ENCODE measurements at places on chromosomes 3 and 15. TPM values are rescaled to one million over a fixed set of nuclear protein-coding genes. Genes with fewer than 3 reads are reported as not detected.

DNA sequence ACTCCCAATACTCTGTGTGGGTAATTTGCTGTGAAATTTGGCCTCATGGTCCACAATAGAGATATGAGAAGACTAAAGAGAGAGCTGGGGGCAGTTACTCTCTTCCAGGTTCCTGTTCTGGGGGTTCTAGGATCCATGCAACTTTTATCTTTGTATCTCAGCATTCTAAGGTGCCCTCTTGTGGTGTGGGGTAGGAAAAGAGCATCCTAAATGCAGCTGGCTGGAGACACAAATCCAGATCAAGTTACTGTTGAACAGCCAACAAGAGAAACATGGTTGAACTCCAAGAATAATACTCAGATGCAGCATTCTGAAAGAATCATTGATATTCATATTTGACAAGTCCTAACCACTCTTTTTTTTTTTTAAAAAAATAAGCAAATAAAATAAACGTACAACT, 238.2 kb downstream of the GREM1 start:
- no peak overlapping the region for H3K4me3 ChIP-seq
- H3K27ac ChIP-seq = no peak overlapping the region
- no peaks in the 10 kb centered on the region for H3K27me3 ChIP-seq

The GHSR gene
- total RNA-seq = not detected

GRCh38 chr3:129226374-129226773, 23.0 kb upstream of the COPG1 start:
- H3K36me3 ChIP-seq = no peaks in the 10 kb centered on the region
- H3K4me1 ChIP-seq = peaks cover 11% of the 10 kb centered on the region
- no peaks in the 10 kb centered on the region for H3K27me3 ChIP-seq
- no peak overlapping the region for H3K27ac ChIP-seq
- DNase-seq = no peak

- H3K36me3 ChIP-seq = no peaks in the 10 kb centered on the region
- no peak overlapping the region for H3K27ac ChIP-seq
- no peaks in the 10 kb centered on the region for H3K27me3 ChIP-seq
- no peak overlapping the region for H3K4me3 ChIP-seq
Observed at GRCh38 chr3:57176045-57176444, 10.9 kb upstream of the IL17RD start.

The BNC1 gene
- total RNA-seq = not detected

- peaks cover 47% of the 10 kb centered on the region for H3K4me1 ChIP-seq
- H3K4me3 ChIP-seq = no peak overlapping the region
- no peak for DNase-seq
- H3K27ac ChIP-seq = peak overlapping the region; percentile 100
- H3K27me3 ChIP-seq = no peaks in the 10 kb centered on the region
Observed at GRCh38 chr3:57598765-57599360, 1.7 kb upstream of the ARF4 start.

DNA sequence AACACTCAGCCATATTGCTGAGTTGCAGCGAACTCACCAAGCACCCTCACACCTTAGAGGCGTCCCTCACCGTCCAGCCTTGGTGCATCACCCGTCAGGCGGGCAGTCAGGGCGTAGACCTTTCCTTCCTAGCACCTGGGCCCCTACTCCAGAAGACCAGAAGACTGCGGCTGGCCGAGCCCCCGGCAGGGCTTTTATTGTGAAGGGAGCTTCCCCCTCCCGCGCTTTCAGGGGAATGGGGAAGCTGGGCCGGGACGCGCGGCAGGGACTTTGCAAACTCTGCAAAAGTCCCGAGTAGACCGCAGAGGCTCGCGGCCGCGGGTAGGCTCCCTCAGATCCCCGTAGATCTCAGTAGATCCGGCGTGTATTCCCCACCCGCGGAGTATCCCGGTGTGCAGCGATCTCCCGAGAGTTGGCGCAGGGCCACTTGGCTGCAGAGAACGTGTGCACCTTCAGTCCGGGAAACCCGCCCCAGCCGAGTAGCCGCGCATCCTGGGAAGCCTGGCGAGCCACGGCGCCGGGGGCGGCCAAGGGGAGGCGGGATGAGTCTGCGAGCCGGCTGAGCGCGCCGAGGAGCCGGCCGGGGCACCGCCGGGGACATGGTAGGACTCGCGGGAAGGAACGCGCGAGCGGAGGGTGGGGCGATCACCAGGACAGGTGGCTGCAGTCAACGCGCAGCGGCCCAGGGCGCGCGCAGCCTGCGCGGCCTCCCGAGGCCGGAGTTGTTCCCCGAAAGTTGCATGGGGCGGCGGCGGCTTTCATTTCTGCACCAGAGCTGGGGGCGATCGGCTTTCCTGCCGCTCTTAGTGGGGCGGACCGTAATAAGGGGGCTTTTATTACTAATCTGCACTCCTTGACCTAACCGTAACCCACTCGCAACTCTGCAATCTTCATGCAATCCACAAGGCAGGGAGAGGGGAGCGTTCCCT, at the start of gene GASK1A:
Gene GASK1A (plus strand): TSS at position 268 of the 929 bp plus-strand sequence. CDS start 332 bp downstream, at position 600.
- no peaks in the 10 kb centered on the region for H3K36me3 ChIP-seq
- H3K27me3 ChIP-seq = peaks cover 21% of the 10 kb centered on the region
- H3K4me3 ChIP-seq = peak within 1 kb of the TSS; percentile 31
- no peak for DNase-seq
- peaks cover 6% of the 10 kb centered on the region for H3K4me1 ChIP-seq

DNA sequence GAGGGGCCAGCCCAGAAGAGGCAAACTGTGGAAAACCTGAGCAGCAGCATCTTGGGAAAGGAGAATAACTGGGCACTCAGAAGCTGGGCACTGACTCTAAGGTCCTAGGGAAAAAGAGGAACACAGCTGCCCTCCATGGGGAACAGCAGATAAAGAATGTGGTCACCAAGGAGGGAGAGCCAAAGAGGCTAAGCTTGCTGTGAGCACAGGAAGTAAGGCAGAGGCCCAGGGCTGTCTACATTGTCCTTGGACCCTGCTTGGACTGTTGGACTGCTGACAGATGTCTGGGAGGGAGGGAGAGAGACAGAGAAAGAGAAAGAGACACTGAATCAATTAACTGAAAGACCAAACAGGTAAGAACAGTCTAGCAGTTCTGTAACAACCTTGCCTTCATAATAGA, 4.5 kb upstream of the MNS1 start:
- no peak for DNase-seq
- no peak overlapping the region for H3K27ac ChIP-seq
- no peak overlapping the region for H3K4me3 ChIP-seq
- no peaks in the 10 kb centered on the region for H3K36me3 ChIP-seq
- H3K27me3 ChIP-seq = no peaks in the 10 kb centered on the region

GRCh38 chr3:52820736-52821135, 9.7 kb downstream of the ITIH4 start:
- no peaks in the 10 kb centered on the region for H3K27me3 ChIP-seq
- H3K4me3 ChIP-seq = no peak overlapping the region
- no peaks in the 10 kb centered on the region for H3K36me3 ChIP-seq
- no peak for DNase-seq

DNA sequence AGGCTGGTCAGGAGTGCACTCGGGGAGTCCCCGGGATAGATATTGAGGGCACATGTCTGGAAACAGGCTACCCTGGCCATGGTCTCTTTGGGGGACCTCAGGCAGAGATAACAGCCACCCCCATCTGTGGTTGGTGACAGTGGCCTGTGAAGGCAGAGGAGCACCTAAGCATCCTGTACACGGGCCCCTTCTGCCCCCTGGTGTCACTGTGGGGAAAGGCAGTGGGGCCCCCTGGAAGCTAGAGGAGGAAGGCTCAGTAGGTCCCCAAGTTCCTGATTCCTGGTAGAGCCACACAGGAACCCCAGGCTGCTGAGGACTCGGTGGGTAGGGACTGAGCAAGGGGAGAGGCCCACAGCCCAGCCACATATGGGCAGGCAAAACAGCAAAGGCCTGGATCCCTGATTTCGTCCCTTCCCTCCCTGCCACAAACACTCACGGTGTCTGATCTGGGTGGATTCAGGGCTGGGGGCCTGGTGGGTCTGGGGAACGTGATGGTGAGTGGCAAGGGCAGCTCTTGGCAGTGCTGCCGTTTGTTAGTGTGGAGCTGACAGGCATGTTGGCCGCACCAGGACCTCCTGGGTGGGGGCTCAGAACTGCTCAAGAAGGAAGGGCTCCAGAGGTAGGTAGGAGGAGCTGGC, 14.1 kb upstream of the CXCR6 start:
- H3K27me3 ChIP-seq = no peaks in the 10 kb centered on the region
- peaks cover 61% of the 10 kb centered on the region for H3K36me3 ChIP-seq
- H3K4me3 ChIP-seq = no peak overlapping the region
- no peaks in the 10 kb centered on the region for H3K4me1 ChIP-seq

- no peaks in the 10 kb centered on the region for H3K27me3 ChIP-seq
- DNase-seq = no peak
- no peak overlapping the region for H3K27ac ChIP-seq
- H3K36me3 ChIP-seq = no peaks in the 10 kb centered on the region
Observed at GRCh38 chr3:127286571-127287140, 1.2 kb downstream of the PRR20G start.

- H3K4me3 ChIP-seq = no peak overlapping the region
- no peaks in the 10 kb centered on the region for H3K27me3 ChIP-seq
- DNase-seq = no peak
- H3K36me3 ChIP-seq = peaks cover 26% of the 10 kb centered on the region
- H3K4me1 ChIP-seq = no peaks in the 10 kb centered on the region
- no peak overlapping the region for H3K27ac ChIP-seq
Observed at GRCh38 chr15:52362497-52362896, 66.9 kb upstream of the MYO5C start.

DNA sequence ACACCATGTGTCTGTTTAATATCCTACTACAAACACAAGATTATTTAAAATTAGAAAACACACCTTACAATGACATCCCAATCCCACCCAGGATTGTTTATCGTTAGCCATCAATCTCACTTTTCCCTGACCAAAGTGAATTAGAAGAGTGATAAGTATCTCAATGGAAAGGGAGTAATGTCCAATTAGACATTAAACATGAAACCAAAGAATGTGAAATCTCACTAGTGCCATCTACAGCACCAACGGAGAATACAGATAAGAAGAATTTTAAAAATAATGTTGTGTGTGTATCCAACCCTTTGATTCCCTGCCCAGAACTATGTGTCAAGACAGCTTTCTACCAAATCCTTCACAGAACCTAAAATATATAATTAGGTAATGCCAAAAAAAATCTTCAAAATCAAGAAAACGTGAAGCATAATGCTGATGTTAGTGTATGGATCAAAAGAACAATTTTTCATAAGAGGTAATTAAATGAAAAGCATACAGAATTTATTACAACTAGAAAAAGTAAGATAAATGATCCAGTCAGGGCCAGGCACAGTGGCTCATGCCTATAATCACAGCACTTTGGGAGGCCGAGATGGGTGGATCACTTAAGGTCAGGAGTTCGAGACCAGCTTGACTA, 64.2 kb downstream of the SCAPER start:
- no peaks in the 10 kb centered on the region for H3K36me3 ChIP-seq
- H3K4me1 ChIP-seq = no peaks in the 10 kb centered on the region
- no peaks in the 10 kb centered on the region for H3K27me3 ChIP-seq
- H3K4me3 ChIP-seq = no peak overlapping the region
- no peak for DNase-seq

DNA sequence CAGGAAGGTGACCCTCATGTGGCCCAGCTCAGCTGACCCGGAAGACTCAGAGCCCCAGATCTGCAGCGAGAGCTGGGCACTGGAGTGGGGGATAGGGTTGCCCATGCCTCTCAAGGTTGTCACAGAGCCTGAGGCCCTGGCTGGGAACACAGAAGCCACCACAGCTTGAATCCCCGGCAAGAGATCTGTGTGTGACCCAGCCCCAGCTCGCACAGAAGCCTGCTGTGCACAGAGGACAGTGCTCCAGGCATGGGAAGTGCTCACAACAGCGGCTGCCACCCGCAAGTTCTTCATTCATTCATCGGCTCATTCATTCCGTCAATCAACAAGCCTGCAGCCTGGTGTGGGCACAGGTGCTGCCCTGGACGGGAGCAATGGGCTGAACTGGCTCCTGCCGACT, 36.4 kb downstream of the DNAJB8 start:
- H3K27ac ChIP-seq = no peak overlapping the region
- H3K4me1 ChIP-seq = peaks cover 3% of the 10 kb centered on the region
- no peaks in the 10 kb centered on the region for H3K36me3 ChIP-seq
- H3K27me3 ChIP-seq = peaks cover 4% of the 10 kb centered on the region
- no peak overlapping the region for H3K4me3 ChIP-seq

- H3K4me1 ChIP-seq = no peaks in the 10 kb centered on the region
- H3K27me3 ChIP-seq = no peaks in the 10 kb centered on the region
- H3K27ac ChIP-seq = no peak overlapping the region
- no peaks in the 10 kb centered on the region for H3K36me3 ChIP-seq
- DNase-seq = no peak
- H3K4me3 ChIP-seq = no peak overlapping the region
Observed at GRCh38 chr3:124509884-124510283, 220.4 kb upstream of the UMPS start.

The ARHGEF26 gene
- 0.17 TPM for total RNA-seq

GRCh38 chr3:112734171-112734570, 93.2 kb upstream of the CCDC80 start:
- H3K27me3 ChIP-seq = no peaks in the 10 kb centered on the region
- no peak overlapping the region for H3K27ac ChIP-seq
- no peaks in the 10 kb centered on the region for H3K36me3 ChIP-seq
- H3K4me1 ChIP-seq = peaks cover 49% of the 10 kb centered on the region
- no peak for DNase-seq

GRCh38 chr15:77646104-77646694, 13.5 kb upstream of the LINGO1 start:
- no peak overlapping the region for H3K4me3 ChIP-seq
- DNase-seq = no peak
- H3K27me3 ChIP-seq = no peaks in the 10 kb centered on the region

DNA sequence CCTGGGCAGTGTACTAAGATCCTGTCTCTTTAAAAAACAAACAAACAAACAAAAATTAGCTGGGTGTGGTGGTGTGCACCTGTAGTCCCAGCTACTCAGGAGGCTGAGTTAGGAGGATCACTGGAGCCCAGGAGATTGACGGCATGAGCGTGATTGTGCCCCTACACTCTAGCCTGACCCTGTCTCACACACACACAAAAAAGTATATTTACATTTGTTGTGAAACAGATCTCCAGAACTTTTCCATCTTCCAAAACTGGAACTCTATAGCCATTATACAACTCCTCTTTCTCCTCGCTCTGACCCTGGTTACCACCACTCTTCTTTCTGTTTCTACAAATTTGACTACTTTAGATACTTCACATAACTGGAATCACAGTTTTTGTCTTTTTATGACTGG, 56.0 kb upstream of the CCNB2 start:
- no peak overlapping the region for H3K4me3 ChIP-seq
- H3K36me3 ChIP-seq = peaks cover 8% of the 10 kb centered on the region
- H3K27me3 ChIP-seq = no peaks in the 10 kb centered on the region
- no peak overlapping the region for H3K27ac ChIP-seq
- peaks cover 25% of the 10 kb centered on the region for H3K4me1 ChIP-seq

DNA sequence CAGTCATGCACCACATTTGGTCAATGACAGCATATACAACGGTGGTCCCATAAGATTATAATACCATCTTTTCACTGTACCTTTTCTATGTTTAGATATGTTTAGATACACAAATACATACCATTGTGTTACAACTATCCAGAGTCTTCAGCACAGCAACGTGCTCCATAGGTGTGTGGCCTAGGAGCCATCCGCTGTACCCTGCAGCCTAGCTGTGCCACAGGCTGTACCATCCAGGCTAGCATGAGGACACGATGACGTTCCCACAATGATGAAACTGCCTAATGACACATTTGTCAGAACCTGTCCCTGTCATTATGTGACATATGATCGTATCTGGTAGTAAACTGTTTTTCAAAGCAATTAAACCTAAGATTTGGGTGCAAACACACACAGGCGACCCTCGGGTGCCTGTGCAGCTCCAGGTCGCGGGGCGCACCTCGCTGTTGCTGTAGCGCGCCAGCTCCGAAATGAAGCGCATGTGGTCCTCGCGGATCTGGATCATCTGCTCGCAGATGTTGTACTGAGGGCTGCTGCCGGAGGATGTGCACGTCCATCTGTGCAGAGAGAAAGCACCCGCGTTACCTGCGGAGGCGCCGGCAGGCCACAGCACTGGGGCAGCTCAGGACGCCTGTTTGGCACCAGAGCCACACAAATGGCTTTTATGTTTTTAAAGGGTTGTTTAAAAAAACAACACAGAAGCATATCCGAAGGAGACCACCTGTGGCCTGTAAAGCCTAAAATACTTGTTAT, 48.2 kb downstream of the CYFIP1 start:
- no peak overlapping the region for H3K27ac ChIP-seq
- no peak overlapping the region for H3K4me3 ChIP-seq
- H3K36me3 ChIP-seq = no peaks in the 10 kb centered on the region
- no peaks in the 10 kb centered on the region for H3K4me1 ChIP-seq

Measured in CD4-positive, alpha-beta memory T cell (primary cell).